T-helper 1 cell treated with Interleukin-12 subunit alpha and Interleukin-12 subunit beta and Interleukin-4 antibody, amounts not matched to agents 30 ng/mL and 1 ng/mL, for 36 hours (primary cell): ENCODE measurements at places on chromosomes 2 and 18. TPM values are rescaled to one million over a fixed set of nuclear protein-coding genes. Genes with fewer than 3 reads are reported as not detected.

Gene ASTL
- 1.1 TPM in 1 of 2 replicates, not detected in the other for total RNA-seq

Gene TRIM43
- total RNA-seq, result not detected in 2 replicates

Gene IL36G
- total RNA-seq, result 0.29 TPM in 1 of 2 replicates, not detected in the other

Gene AKAIN1
- total RNA-seq, result not detected in 2 replicates

Gene ATP6V1B1
- not detected in 2 replicates for total RNA-seq

Gene STAT4
- 89.9 and 95.0 TPM in 2 replicates for total RNA-seq

Gene ELP2
- 68.9 and 73.4 TPM in 2 replicates for total RNA-seq

Gene GKN2
- total RNA-seq, result not detected in 2 replicates

Gene CROCC2
- total RNA-seq, result not detected in 2 replicates

Gene TXNDC2
- not detected in 2 replicates for total RNA-seq

Gene TEX44
- total RNA-seq, result not detected in 2 replicates
